ENCODE measurements at places on chromosomes 6 and 20. TPM values are rescaled to one million over a fixed set of nuclear protein-coding genes. Genes with fewer than 3 reads are reported as not detected.

VSTM2L gene
- 0.20 TPM for total RNA-seq

SLC22A2 gene
- not detected for total RNA-seq

NKX2-4 gene
- not detected for total RNA-seq

SLC25A27 gene
- total RNA-seq: not detected

SNX21 gene
- total RNA-seq: 0.91 TPM

PAK5 gene
- total RNA-seq: not detected

AKAP7 gene
- 8.4 TPM for total RNA-seq

CGA gene
- total RNA-seq: not detected

PTPRA gene
- 71.5 TPM for total RNA-seq

ZNF334 gene
- 1.4 TPM for total RNA-seq

RIMS1 gene
- not detected for total RNA-seq

ANKRD66 gene
- total RNA-seq: not detected

SAMD5 gene
- total RNA-seq: not detected

VTA1 gene
- total RNA-seq: 37.6 TPM

AHI1 gene
- 18.5 TPM for total RNA-seq

ATAT1 gene
- total RNA-seq: 8.0 TPM

LY6G6F gene
- not detected for total RNA-seq

SIRPB2 gene
- not detected for total RNA-seq

ULBP2 gene
- 1.5 TPM for total RNA-seq

HTR1B gene
- not detected for total RNA-seq

REV3L gene
- total RNA-seq: 22.9 TPM

TFAP2C gene
- total RNA-seq: not detected

BANF2 gene
- total RNA-seq: not detected

CCN6 gene
- not detected for total RNA-seq

EEF1E1 gene
- total RNA-seq: 29.8 TPM

FBXO5 gene
- 68.7 TPM for total RNA-seq
